WTC11 (cell line): ENCODE measurements at places on chromosomes 3 and 15. TPM values are rescaled to one million over a fixed set of nuclear protein-coding genes. Genes with fewer than 3 reads are reported as not detected.

Gene PTX3
- 0.59 to 0.76 TPM (median 0.73 TPM) in 3 replicates for total RNA-seq

Gene HESX1
- 4.5 to 5.6 TPM (median 4.8 TPM) in 3 replicates for total RNA-seq

Gene ROPN1B
- 0.09 to 0.13 TPM in 2 of 3 replicates, not detected in the other for total RNA-seq

Gene ZNF662
- 2.7 to 3.5 TPM (median 2.9 TPM) in 3 replicates for total RNA-seq

Gene FBXL2
- total RNA-seq = 2.6 to 2.9 TPM (median 2.8 TPM) in 3 replicates

Gene ZKSCAN7
- 8.3 to 9.4 TPM (median 8.9 TPM) in 3 replicates for total RNA-seq

Gene CYFIP1
- 79.2 to 85.7 TPM (median 80.0 TPM) in 3 replicates for total RNA-seq

GRCh38 chr3:177674186-177674585 is 476.9 kb upstream of the TBL1XR1 start:
- no peaks in the 10 kb centered on the region for H3K36me3 ChIP-seq
- peaks cover 3% of the 10 kb centered on the region for H3K27me3 ChIP-seq
- DNase-seq = no peak
- no peak overlapping the region for H3K4me3 ChIP-seq
- peaks cover 9% of the 10 kb centered on the region for H3K4me1 ChIP-seq

DNA sequence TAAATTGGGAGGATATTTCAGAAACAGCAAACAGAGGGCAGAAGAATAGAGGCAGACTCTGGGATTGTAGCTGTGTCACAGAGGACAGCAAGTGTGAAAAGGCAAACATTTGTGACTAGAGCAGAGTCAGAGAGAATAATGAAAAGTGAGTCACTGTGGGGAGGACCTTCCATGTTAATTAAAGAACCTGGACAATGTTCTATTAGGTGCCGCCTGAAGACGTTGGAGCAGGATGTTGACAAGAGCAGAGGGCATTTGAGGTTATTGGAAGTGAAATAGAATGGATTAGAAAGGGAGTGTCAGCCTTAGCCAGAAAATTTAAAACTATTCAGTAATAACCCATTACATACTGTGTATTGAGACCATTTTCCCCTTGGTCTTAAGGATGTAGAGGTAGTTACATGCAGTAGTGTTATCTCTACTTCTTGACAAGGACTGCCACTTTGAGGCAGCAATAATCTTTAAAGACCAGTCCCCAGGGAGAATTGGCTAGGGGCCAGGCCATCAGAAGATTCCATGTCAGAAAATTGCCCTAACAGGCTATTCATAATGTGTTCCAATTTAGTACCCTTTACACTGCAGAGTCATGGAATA is 5.8 kb downstream of the ACKR2 start:
- no peak for DNase-seq
- H3K4me3 ChIP-seq = no peak overlapping the region
- no peaks in the 10 kb centered on the region; the same call in 1 of the 2 replicates for H3K27me3 ChIP-seq
- H3K4me1 ChIP-seq = peaks cover 8% of the 10 kb centered on the region
- H3K27ac ChIP-seq = no peak overlapping the region

GRCh38 chr3:129068291-129068886 is 7.8 kb downstream of the GP9 start:
- H3K27ac ChIP-seq = no peak overlapping the region
- peaks cover 4% of the 10 kb centered on the region; the same call in 1 of the 2 replicates for H3K27me3 ChIP-seq
- H3K36me3 ChIP-seq = no peaks in the 10 kb centered on the region

- no peak for DNase-seq
- H3K4me1 ChIP-seq = peaks cover 48% of the 10 kb centered on the region
- no peaks in the 10 kb centered on the region for H3K36me3 ChIP-seq
- H3K27me3 ChIP-seq = peaks cover 9% of the 10 kb centered on the region
- H3K27ac ChIP-seq = no peak overlapping the region
- H3K4me3 ChIP-seq = no peak overlapping the region
These were observed 150.3 kb upstream of the NR2F2 start for GRCh38 chr15:96180087-96180748.

DNA sequence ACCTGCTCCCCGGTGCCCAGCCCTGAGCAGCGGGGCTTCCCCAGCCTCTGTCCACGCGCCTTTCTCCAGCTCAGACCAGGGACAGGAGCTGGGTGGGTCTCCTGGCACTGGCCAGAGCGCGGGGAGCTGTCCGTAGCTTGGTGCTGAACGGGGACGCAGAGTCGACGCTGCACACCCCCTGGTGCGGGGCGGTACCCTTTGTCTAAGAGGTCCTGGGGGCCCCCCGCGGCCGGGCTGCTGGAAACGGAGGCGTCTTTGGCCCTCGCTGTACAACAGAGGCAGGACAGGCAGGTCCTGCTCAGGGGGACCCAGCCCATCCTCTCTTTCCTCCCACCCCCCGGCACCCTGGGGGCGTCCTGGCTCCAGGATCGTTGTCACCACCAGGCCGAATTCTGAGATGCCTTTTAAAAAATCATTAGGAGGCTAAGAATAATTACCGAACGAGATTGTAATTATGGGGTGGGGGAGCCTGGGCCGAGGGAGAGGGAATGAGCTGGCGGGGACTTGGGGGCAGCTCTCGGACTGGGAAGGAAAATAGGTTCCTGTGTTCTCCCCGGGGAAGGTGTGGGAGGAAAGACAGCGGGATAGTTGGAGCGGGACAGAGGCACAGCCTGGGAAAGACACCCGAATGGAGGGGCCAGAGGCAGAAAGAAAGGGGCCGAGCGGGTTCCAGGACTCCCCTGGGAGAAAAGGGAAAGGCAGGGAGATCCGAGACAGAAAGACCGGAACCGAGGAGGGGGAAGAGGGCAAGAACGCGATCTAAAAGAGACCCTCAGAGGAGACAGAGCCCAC is 4.1 kb upstream of the SKOR1 start:
- H3K36me3 ChIP-seq = peaks cover 4% of the 10 kb centered on the region
- peak overlapping the region; percentile 68 for H3K4me3 ChIP-seq
- H3K4me1 ChIP-seq = peaks cover 50% of the 10 kb centered on the region
- DNase-seq = peak; percentile 79
- H3K27ac ChIP-seq = no peak overlapping the region

GRCh38 chr3:114052216-114052615 is 4.1 kb downstream of the CCDC191 start:
- no peak overlapping the region for H3K4me3 ChIP-seq
- H3K36me3 ChIP-seq = no peaks in the 10 kb centered on the region
- H3K4me1 ChIP-seq = peaks cover 8% of the 10 kb centered on the region
- H3K27ac ChIP-seq = no peak overlapping the region
- DNase-seq = no peak

GRCh38 chr15:56411122-56411749 is 46.0 kb downstream of the TEX9 start:
- H3K27me3 ChIP-seq = no peaks in the 10 kb centered on the region
- 0 out of 2 replicates have a peak overlapping the region, but pooled peaks have one; percentile 3 for H3K27ac ChIP-seq
- peaks cover 9% of the 10 kb centered on the region; the same call in 1 of the 2 replicates for H3K36me3 ChIP-seq
- H3K4me3 ChIP-seq = no peak overlapping the region
- DNase-seq = no peak

DNA sequence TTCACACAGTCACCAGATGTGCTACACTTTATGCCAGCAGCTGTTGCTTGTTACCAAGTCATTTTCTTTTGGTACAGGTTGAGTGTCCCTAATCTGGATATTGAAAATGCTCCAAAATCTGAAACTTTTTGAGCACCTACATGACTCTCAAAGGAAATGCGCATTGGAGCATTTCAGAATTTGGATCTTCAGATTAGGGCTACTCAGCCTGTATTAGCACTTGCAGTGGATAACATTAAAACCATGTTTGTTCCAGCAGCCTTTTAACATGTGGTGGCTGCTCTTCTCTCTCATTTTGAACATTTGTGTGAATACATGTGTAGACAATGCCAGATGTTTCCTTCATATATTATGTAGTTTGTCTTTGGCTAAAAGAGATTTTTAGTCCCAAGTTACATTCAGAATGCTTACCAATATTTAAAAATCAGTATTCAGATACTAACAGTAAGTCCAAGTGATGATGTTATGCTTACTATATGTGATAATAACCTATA is 230.9 kb upstream of the UBE2E1 start:
- no peak for DNase-seq
- H3K27ac ChIP-seq = no peak overlapping the region
- peaks cover 5% of the 10 kb centered on the region; the same call in 1 of the 2 replicates for H3K4me1 ChIP-seq
- no peaks in the 10 kb centered on the region for H3K36me3 ChIP-seq
- H3K27me3 ChIP-seq = no peaks in the 10 kb centered on the region

GRCh38 chr15:64461721-64462162 is 1.4 kb downstream of the ZNF609 start:
- H3K4me1 ChIP-seq = peaks cover 69% of the 10 kb centered on the region
- peak; percentile 19 for DNase-seq
- H3K4me3 ChIP-seq = peak overlapping the region; percentile 95
- H3K27ac ChIP-seq = peak overlapping the region; percentile 96
- H3K36me3 ChIP-seq = no peaks in the 10 kb centered on the region

GRCh38 chr3:12556314-12556689 is 585 bp upstream of the MKRN2 start:
- H3K27me3 ChIP-seq = peaks cover 17% of the 10 kb centered on the region
- peak overlapping the region; percentile 81 for H3K4me3 ChIP-seq
- H3K4me1 ChIP-seq = peaks cover 36% of the 10 kb centered on the region
- no peak for DNase-seq
- no peaks in the 10 kb centered on the region for H3K36me3 ChIP-seq

DNA sequence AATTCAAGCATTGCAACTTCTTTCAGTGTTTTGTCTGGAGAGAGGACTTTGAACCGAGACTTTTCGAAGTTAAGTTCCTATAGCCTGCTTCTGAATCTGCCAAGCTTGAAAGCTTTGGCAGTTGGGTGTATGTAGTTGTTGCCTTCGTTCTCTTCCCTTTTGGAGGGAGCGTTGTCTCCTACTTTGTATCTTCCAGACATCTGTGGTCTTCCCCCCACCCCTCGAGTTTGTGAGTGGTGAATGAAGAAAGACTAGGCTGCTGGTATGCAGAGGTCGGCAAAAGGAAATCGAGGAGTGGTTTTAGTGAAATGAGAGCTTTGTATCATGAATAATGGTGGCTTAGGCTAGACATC is 1.3 kb downstream of the CTNNB1 start:
- H3K4me3 ChIP-seq = peak overlapping the region; percentile 84
- H3K27ac ChIP-seq = peak overlapping the region; percentile 68
- H3K27me3 ChIP-seq = no peaks in the 10 kb centered on the region
- H3K36me3 ChIP-seq = no peaks in the 10 kb centered on the region
- H3K4me1 ChIP-seq = peaks cover 50% of the 10 kb centered on the region
- DNase-seq = no peak

- peaks cover 33% of the 10 kb centered on the region for H3K4me1 ChIP-seq
- H3K27ac ChIP-seq = no peak overlapping the region
- DNase-seq = no peak
- no peaks in the 10 kb centered on the region for H3K27me3 ChIP-seq
These were observed 46.2 kb downstream of the CTDSPL start for GRCh38 chr3:37907906-37908305.

GRCh38 chr3:183131735-183132134 is 30.8 kb downstream of the LAMP3 start:
- H3K27me3 ChIP-seq = peaks cover 3% of the 10 kb centered on the region; the same call in 1 of the 2 replicates
- DNase-seq = no peak
- no peak overlapping the region for H3K27ac ChIP-seq
- no peak overlapping the region for H3K4me3 ChIP-seq

GRCh38 chr3:183845608-183846288 is 20.4 kb upstream of the MAP6D1 start:
- H3K4me1 ChIP-seq = no peaks in the 10 kb centered on the region
- H3K36me3 ChIP-seq = peaks cover 63% of the 10 kb centered on the region
- no peak for DNase-seq
- H3K27ac ChIP-seq = no peak overlapping the region
- H3K27me3 ChIP-seq = no peaks in the 10 kb centered on the region
- no peak overlapping the region for H3K4me3 ChIP-seq

GRCh38 chr15:100898152-100898490 is 18.5 kb downstream of the ALDH1A3 start:
- no peak for DNase-seq
- H3K36me3 ChIP-seq = no peaks in the 10 kb centered on the region
- no peak overlapping the region for H3K27ac ChIP-seq

GRCh38 chr3:16134173-16134928 is 40.1 kb upstream of the GALNT15 start:
- no peak overlapping the region for H3K4me3 ChIP-seq
- H3K27ac ChIP-seq = no peak overlapping the region
- DNase-seq = no peak
- no peaks in the 10 kb centered on the region for H3K27me3 ChIP-seq

- no peak for DNase-seq
- no peak overlapping the region for H3K4me3 ChIP-seq
- H3K4me1 ChIP-seq = peaks cover 22% of the 10 kb centered on the region
- no peaks in the 10 kb centered on the region for H3K27me3 ChIP-seq
These were observed 24.1 kb downstream of the GABPB1 start for GRCh38 chr15:50330921-50331320.

- no peak for DNase-seq
- H3K27me3 ChIP-seq = no peaks in the 10 kb centered on the region; the same call in 1 of the 2 replicates
These were observed 69.3 kb downstream of the CLSTN2 start for GRCh38 chr3:140004271-140004670.

DNA sequence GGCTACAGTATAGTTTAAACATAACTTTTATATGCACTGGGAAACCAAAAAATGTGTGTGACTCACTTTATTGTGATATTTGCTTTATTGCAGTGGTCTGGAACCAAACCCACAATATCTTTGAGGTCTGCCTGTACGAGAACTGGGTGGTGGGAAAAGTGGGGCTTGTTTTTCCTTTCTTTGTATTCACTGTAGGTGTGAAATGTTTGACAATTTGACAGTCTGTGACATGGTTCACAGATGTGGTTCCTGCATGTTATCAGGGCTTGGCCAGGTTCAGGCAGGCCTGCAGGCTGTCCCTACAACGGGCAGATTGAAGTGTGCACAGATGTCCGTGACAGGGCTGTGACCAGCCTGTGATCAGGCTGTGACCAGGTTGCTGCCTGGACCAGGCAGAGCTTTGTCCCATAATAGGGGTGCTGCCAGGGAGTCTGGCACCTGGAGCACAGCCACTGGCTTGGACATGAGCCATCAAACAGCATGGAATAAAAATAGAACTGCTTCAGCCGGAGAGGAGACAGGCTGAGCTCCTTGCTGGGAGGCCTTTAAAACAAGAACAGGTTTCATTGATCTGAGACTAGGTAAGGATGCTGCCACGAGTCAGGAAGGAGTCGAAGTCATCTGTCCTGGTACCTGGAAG is 61.0 kb downstream of the KLF13 start:
- no peak overlapping the region for H3K4me3 ChIP-seq
- peaks cover 20% of the 10 kb centered on the region for H3K27me3 ChIP-seq
- H3K36me3 ChIP-seq = peaks cover 7% of the 10 kb centered on the region
- no peak for DNase-seq
- peaks cover 12% of the 10 kb centered on the region for H3K4me1 ChIP-seq

DNA sequence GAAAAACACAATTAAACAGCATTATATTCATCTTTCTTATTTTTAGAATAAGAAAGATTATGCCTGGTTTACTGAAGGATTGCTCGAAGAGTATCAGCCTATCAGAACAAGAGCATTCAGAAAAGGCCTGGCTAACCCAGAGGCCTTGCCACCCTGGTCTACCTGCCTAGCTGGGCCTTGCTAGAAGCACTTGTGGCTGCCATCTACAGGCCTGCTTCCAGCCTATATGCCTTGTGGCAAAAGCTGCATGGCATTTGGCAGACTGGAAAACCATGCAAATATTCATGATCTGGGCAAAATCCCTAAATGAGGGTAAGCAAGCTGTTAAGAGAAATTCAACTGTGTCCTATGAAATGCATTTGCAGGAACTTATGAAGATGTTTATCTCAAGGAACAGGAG is 9.3 kb upstream of the ATP13A4 start:
- H3K4me3 ChIP-seq = no peak overlapping the region
- DNase-seq = peak; percentile 32
- H3K27ac ChIP-seq = no peak overlapping the region
- no peaks in the 10 kb centered on the region for H3K27me3 ChIP-seq
- H3K4me1 ChIP-seq = no peaks in the 10 kb centered on the region
- no peaks in the 10 kb centered on the region for H3K36me3 ChIP-seq
